ENCODE measurements at places on chromosomes 12 and 14. TPM values are rescaled to one million over a fixed set of nuclear protein-coding genes. Genes with fewer than 3 reads are reported as not detected.

PPP4R4 gene
- 1.00 TPM for total RNA-seq

DNA sequence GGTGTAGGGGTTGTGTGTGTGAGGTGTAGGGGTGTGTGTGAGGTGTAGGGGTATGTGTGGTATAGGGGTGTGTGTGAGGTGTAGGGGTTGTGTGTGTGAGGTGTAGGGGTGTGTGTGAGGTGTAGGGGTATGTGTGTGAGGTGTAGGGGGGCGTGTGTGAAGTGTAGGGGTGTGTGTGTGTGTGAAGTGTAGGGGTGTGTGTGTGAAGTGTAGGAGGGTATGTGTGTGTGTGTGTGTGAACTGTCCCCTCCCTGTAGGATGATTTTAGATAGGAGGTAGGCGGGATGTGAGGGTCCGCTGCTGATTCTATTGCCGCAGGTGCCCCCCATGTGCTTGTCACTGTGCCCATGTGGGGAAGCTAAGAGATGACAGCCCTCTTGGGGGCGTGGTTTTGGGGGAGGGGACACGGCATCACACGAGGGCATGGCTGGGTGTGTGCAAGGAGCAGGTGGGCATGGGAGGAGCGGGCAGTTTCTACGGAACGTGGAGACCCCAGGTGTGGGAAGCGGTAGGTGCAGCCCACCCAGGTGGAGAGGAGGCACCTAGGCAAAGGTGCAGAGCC is 88.5 kb downstream of the DDX51 start:
- no peak for DNase-seq

KRT74 gene
- total RNA-seq = not detected

BCL2L14 gene
- not detected for total RNA-seq

INHBE gene
- total RNA-seq = 3.4 TPM

- DNase-seq = no peak
These were observed 326.7 kb upstream of the TMPO start for GRCh38 chr12:98188650-98189077.

DNA sequence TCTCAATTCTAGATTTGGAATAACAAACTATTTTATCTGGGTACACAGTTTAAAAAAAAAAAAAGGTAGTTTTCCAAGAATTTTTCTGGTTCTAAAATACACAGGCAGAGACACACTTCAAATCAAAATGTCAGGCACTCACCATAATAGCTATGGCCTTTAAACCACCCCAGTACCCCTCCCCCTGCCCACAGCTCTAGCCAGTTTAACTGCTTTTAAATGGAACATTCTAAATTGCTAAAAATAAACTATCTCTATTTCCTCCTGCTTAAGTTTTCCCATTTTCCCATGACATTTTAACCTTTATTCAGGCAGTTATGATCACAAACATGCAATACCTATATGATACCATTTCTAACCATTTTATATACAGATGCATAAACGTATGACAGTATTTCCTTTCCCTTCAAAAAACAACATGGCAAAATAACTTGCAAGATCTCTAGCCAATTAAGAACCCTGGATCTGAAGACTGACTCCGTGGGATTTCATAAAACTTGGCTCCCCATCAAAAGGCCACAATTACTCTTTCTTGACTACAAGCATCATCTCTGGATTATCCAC is 46.3 kb downstream of the PPP2R5E start:
- DNase-seq = no peak

DNA sequence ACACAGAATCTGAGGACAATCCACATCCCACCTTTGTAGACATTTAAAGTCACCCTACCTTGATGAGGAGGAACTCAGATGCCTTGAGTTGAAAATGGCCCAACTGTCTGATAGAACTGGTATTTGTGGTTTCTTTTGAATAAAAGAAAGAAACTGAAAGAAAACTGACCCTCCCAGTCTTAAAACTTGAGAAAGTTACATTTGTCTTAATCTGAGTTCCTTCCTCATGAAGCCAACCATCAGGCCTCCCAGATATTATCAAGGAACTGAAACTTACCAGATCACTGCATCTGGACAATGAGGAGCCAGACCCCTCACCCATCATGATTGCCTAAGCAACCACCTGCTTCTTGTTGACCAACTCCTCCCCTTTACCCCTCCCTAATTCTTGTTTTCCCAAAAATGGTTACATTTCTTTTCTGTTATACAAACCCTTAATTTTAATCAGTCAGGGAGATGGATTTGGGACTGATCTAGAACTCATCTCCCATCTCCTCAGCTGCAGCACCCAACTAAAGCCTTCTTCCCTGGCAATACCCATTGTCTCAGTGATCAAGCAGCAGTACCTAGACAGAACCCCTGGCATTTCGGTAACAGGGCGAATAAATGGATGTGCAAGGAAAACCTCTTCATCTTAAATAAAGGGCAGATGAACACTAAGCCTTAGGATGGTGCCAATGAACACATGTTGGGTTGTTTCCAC is 72.0 kb upstream of the RESF1 start:
- peak; percentile 96 for DNase-seq

Measured in OCI-LY7 (cell line).